ENCODE measurements at places on chromosomes 2 and 18. TPM values are rescaled to one million over a fixed set of nuclear protein-coding genes. Genes with fewer than 3 reads are reported as not detected.
A peak's percentile ranks its signal among the peaks of the same experiment; 100 is the strongest.

SERPINB11 gene
- total RNA-seq: not detected

CTDP1 gene
- 25.3 TPM for total RNA-seq

STAT4 gene
- total RNA-seq: 0.62 TPM

- peak; percentile 74 for ATAC-seq
Measured at GRCh38 chr2:178280244-178280852, 86.0 kb downstream of the OSBPL6 start.

DNA sequence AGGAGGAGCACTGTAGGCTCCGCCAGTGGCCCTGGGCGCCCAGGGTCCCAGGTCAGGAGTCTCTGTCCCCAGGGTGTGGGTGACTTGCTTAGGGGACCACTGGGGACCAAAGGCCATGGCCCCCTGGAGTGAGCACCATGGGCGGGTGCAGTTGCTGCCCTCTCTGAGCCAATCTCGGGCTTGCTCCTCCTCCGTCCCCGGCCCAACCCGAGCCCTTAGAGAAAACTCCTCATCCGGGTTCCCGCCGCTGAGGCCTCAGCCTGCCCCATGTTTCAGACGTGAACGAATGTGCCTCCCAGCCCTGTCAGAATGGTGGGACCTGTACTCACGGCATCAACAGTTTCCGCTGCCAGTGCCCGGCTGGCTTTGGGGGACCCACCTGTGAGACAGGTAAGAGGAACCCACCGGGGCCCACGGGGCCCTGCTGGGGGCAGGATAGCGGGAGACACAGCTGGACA is 38.6 kb downstream of the SNED1 start:
- no peak for ATAC-seq

DNA sequence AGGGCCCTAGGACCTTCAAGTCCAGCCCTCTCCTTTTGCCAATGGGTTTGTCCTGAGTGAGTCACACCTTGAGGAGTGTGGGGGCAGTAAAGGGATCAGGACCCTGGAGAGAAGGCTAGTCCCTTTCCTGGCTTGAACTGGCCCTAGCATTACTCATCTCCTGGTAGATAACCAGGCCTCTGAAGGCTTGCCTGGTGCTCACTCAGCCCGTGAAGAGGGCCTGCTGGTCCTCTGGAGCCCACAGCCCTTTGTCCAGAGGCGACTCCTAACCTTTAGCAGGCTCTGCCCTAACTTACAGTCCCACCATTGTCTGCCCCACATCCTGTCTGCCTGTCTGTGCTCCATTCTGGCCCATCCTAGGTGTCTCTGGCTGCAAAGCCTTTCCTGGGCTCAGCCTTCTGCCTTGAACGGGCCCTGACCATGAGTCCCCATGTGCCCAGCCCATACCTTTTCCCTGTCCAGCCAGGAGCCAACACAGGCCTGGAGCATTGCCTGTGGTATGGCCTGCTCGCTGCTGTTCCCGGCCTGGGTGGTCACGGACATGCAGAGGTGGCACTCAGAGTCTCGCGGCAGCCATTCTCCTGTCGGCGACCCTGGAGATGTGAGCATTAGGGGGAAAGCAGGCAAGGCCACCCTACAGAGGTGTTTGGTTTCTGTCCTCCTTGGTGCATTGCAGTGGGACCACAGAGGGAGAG is 5.0 kb downstream of the SFTPB start:
- peak; percentile 90 for ATAC-seq

OR6B2 gene
- total RNA-seq: not detected

NDC80 gene
- not detected for total RNA-seq

GRCh38 chr2:199128476-199129229 is 329.1 kb downstream of the SATB2 start:
- no peak for ATAC-seq

GRCh38 chr18:44700652-44701051 is 20.0 kb downstream of the SETBP1 start:
- peak; percentile 69 for ATAC-seq

SGO2 gene
- 1.2 TPM for total RNA-seq

DSC3 gene
- total RNA-seq: 0.27 TPM

EPB41L3 gene
- 42.0 TPM for total RNA-seq

- no peak for ATAC-seq
Measured at GRCh38 chr18:70985948-70986347, 697.1 kb downstream of the SOCS6 start.

DNA sequence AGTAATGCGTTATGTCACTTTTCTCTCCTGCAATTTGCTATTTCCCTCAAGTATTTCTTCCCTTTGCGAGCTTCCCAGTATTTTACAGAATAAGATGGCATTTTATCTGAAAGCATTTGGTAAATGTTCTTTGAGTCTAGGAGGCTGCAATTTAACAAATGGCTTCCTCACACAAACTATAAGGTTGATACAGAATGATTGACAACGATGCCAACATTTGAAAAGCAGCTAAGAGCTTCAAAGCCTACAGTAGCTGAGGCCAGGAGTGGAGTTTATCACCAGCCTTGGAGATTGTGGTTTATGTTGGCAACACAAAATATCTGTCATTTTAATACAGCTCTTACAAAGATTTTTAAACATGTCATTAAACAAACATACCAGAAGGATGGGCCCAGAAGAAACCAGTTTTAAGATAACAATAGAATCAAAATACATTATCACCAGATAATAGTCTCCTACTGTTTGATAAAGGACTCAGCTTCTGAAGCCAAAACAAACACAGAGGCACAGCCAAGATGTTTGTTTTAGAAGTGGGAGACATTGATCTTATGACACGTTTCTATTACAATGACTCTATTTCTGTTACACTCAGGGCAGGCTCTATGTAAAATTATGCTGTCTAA is 711.4 kb upstream of the ACVR2A start:
- ATAC-seq: no peak

GRCh38 chr18:23619388-23619881 is 33.1 kb upstream of the NPC1 start:
- ATAC-seq: peak; percentile 75

DNA sequence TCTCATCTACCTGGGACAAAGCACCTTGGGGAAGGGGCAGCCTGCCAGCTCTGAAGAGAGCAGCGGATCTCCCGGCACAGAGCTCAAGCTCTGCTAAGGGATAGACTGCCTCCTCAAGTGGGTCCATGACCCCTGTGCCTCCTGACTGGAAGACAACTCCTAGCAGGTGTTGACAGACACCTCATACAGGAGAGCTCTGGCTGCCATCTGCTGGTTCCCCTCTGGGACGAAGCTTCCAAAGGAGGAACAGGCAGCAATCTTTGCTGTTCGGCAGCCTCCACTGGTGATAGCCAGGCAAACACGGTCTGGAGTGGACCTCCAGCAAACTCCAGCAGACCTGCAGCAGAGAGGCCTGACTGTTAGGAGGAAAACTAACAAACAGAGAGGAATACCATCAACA is 549.9 kb upstream of the LRATD1 start:
- no peak for ATAC-seq

- no peak for ATAC-seq
Measured at GRCh38 chr2:13698847-13699246, 933.7 kb upstream of the LRATD1 start.

GRCh38 chr18:8721716-8722115 is 16.4 kb downstream of the MTCL1 start:
- no peak for ATAC-seq

- no peak for ATAC-seq
Measured at GRCh38 chr2:457262-457661, 169.4 kb upstream of the ALKAL2 start.

PCARE gene
- total RNA-seq: not detected

DIPK1C gene
- total RNA-seq: 0.42 TPM

DNA sequence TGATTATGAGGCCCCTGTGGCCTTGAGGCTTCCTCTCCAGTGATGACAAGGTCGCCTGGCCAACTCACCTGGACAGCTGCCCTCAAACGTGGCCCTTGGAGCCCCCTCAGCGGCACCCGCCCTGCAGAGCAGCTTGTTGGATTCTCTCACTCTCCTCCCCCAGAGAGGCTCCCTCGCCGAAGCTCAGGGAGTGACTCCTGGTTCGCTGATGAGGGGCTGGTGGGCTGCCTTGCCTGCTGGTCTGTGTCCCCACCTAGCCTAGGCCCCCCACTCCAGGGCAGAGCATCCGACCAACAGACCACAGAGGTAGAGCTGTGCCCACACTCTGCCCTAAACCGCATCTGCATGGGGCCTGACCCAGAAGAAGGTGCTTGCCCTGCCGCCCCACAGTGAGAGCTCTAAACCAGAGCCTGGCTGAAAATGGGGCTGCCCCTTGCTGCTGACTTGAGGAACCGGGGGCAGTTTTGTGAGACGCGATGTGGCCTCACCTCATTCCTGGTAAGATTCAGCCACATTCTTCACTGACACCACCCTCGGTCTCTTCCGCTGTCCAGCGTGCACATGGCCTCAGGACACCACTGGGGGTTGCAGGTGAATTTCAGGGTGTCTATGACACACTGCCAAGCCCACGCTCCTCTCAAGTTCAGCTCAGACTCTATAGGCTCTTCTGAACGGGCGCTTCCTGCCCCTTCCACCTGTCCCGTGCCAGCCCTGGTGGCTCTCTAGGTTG is 131.6 kb downstream of the CABLES1 start:
- ATAC-seq: no peak

MYO1B gene
- total RNA-seq: 45.0 TPM

DNA sequence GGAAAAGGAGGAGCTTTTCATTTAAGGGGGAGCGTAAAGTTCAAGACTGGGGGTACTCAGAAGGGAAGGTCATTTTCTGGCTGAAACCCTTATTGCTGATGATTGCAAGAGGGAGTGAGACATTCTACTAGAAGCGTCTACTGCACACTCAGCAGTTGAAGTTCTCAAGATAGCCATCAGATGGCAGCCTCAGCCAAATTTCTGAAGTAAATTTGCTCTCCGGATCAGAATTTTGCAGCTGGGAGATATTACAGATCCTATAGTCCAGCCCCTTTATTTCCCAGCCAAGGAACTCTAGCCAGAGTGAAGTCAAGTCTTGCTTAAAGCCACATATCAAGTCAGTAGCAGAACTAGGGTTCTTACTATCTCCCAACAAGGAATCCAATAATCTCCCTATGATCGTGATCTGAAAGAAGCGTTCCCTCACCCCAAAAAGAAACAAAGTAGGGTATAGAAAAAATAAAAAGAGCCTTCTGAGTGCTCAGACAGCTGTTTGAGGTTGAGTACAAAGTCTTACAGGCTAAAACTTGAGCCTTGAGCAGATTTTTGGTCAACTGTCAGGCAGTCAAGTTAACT is 24.0 kb downstream of the RAX start:
- ATAC-seq: peak; percentile 51

DNA sequence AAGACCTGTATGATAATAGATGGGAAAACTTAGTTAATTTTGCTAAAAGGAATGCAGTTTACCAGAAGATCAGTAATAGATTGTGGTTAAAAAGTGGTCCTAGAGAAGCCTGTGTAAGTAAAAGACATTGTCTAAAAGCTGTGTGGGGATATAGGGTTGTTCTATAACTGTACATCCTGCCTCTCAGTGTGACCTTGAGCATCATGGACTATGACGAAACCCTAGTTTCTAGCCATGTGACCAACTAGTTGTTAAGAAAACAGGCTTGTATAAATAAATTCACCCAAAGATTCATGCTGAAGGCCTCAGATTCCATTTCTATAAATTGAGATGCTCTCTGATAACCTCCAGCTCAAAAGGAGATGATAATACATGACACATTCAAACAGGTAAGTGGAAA is 160.7 kb downstream of the IKZF2 start:
- ATAC-seq: no peak

DNA sequence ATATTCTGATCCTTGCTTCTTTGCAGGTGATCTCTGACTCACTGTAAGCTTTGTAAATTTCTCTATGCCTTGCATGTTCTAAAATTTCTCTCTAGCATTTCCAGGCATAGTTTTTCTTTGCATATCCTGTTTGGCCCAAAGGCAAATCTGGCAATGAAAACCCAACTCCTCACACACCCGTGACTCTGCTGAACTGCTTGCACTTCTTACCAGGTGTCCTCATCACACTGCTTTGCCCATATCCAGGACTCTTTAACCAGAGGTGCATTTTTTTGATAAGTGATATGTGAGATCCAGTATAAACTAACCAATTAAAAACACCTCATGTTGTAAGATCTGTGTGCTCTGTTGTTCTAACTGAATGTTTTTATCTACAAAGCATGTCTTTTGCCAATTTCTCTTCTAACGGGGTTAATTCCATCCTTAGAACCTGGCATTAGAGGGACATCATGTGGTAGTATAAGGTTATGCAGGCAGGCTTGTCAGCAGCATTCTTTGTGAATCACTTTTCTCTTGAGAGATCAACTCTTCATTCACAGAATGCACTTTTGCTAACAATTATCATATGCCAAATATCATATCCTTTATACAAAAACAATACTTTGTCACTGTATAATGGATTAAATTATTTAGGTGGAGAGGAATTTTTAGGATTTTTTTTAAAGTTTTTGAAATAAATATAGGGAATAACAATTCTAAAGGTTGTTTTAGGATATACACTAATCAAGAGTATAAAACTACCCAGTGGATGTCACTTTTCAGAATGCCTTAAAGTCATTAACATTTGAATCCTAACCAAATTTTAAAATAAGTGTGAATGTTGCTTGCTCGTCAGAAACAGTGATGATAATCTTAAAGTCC is 20.8 kb upstream of the TMX3 start:
- ATAC-seq: no peak

DNA sequence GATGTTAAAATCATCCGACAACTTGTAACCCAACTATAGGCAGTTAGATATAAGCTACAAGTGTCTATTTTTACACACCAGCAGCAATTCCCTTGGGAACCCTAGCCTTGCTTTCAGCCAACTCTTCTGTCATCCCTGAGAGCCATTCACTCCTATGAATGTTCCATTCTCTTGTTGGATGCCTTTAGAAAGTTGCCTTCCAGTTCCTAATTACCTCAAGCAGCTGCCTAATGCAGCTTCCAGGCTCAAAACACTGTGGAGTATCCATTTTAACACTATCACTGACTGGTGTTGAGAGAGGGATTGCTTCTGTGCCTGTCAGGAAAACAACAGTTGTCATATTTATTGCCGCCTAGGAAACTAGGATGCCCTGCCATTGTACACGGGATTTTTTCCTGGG is 402.0 kb upstream of the ACVR2A start:
- ATAC-seq: no peak

GRCh38 chr2:193349642-193350041 is 1154.9 kb upstream of the TMEFF2 start:
- ATAC-seq: no peak
